ENCODE measurements at places on chromosomes 7 and 10.

DNA sequence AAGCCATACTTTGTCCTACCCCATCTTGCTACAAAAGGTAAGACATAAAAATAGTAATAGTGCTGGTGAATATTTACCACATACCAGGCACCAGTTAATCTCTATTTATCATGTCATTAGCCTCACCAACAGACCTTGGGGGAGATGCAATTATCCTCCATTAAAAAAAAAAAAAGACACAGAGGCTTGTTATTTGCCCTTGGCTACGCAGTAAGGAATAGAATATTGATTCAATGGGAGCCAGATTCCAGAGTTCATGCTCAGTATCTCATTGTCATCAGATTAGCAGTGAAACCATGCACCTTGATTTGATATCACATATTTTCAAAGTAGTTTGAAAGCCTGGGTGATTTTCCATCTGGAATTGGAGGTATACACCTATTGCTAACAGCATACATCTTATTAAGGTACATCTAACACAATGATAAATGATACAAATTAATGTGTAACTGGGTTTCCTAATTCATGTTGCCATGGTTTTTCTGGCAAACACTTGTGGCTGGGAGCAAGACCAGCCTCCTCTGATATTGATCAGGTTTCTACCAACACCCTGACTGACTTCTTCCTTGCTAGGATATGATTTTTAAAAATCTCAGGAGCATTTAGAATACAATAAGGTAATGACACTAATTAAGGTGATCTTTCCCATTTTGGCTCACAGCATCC, 67.1 kb upstream of the PRR15 start:
- no peak for DNase-seq

DNA sequence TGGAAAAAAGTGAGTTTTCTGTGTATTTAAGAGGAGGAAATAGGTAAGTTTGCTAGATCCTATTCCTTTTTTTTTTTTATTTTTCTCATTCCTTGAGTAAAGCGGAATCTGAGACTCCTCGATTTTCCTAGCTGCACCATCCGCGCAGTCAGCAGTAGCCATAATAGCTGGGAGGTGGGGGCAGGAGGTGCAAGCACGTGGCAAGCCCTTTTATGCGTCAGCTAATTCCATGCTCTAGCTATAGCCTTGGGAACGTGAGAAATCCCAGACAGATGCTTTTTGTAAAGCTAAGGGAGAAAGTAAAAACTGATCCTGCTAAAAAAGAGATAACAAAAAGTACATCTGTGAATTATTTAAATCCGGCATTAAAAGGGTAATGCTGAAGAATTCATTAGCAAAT, 33.2 kb upstream of the TPK1 start:
- no peak for DNase-seq

GRCh38 chr10:71434760-71435394, 38.2 kb downstream of the CDH23 start:
- DNase-seq: no peak

- no peak for DNase-seq
Observed at GRCh38 chr10:71044720-71045119, 156.4 kb upstream of the PCBD1 start.

- no peak for DNase-seq
Observed at GRCh38 chr7:90250601-90251303, 5.8 kb downstream of the CFAP69 start.

DNA sequence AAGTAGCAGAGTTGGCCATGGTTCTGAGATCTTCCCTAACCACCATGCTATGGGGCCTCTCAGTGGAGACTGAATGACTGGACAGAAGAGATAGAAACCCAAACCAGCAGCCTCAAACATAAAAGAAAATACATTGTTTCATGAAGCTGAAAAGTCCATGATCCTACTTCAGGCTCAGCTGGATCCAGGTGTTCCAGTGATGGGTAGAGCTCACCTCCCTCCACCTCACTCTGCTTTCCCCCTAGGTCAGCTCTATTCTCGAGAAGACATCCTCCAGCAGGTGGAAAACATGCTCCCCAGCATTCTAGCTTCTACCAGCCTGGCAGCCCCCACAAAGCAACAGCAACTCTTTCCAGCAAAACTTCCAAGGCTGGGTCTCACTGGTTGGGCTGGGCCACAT, 132.1 kb downstream of the OAT start:
- DNase-seq: no peak

DNA sequence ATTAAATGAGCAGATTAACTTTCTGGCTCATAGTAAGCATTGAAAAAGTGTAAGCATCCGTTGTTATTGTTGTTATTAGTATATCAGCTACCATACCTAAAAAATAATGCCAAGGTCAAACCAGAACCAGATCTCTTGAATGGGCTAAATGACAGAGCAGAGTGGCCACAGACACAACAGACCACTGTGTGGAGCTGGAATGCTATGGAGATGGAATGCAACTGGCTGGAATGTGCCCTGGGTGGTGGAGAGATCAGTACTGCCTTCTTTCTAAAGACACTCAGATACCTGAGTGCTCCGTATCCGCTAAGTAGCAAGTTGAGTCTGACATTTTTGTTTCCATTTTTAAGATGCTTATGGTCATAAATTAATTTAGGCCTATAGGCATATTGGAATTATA, 20.5 kb upstream of the DNAJB12 start:
- no peak for DNase-seq

DNA sequence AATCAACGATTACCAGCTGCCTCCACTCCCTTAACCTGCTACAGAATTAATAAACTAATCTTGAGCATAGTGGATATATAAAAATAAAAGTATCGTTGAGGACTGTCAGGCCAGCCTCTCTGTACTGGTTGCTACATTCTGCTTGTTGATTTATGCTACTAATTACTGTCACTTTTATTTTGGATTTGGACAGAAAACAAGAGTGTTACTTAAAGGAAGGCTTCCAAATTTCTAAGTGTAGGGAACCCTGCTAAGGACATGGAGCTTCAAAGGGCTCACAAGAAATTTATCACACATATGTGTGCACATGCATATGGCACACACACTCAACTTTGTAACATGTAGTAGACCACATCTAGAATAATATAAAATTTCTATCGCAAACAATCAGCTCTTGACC, 141.2 kb upstream of the ANKRD1 start:
- no peak for DNase-seq

DNA sequence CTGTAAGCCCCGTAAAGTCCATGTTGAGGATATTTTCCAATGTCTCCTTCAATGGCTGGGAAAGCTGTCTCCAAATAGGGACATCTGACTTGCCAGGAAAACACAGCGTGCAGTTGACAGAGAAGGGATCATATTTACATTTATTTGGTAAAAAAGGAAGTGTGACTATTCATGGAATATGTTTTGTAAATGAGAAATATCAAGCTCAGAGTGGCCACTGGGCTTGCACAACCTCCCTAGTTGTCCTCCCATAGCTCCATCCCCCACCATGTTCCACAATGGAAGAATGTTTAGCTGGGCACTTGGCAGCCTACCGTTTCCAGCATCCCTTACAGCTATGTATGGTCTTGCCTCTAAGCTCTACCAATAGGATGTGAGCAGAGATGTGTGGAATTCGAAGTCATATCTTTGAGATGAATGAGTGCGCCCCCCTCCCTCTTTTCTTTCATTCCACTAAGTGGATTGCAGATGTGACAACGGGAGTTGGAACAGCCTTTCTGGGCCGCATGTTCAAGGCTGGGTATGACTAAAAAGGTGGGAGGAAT, 306.6 kb upstream of the ZMIZ1 start:
- DNase-seq: no peak

DNA sequence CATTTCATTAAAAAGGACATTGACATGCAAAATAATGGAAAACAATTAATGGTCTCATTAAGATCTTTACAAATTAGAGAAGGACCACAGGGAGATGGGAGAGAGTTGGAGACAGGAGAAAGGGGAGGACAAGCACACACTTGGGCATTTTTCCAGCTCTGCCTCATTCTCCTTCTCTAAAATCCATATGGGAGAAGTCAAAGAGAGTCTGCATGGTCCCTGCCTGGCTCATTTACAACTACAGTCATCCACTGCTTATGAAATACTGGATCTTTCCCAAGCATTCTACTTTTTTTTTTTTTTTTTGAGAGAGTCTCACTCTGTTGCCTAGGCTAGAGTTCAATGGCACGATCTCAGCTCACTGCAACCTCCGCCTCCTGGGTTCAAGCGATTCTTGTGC, 518.9 kb upstream of the CELF2 start:
- no peak for DNase-seq

GRCh38 chr10:6999232-6999925, 411.5 kb downstream of the SFMBT2 start:
- DNase-seq: no peak

- peak; percentile 63 for DNase-seq
Observed at GRCh38 chr7:55415173-55415778, 50.1 kb downstream of the LANCL2 start.

DNA sequence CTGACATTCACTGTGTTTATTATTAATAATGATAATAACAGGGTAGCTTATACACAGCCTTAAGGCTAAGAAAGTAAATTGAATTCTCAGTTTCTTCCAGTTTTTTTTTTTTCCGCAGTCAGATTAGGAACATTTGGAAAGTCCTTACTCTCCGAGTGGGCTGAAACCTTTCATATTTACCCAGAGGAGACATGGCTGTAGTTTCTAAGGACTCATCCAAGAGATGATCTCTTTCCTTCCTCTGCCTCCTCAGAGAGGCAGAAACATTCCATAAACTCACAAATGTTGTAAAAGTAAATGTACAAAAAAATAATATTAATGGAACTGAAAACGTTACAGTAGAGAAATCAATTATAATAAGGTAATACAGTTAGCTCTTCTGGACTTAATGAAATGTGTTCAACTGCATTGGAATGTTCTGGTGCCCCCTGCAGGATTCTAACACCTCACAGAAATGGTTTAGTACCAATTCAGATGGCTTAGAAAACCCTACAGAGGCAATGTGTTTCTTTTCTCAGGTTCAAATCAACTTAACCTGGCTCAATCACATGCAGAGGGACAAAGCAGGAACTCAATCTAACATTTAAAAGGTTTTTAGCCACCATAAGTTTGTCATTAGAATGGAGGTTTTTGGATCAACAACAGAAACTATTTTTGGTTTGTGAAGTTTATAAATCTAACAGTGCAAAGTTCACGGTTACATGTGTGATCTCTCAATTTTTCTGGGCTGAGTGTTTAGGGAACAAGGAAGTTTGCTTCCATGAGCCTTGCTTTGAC, 71.7 kb downstream of the ICA1 start:
- DNase-seq: no peak

DNA sequence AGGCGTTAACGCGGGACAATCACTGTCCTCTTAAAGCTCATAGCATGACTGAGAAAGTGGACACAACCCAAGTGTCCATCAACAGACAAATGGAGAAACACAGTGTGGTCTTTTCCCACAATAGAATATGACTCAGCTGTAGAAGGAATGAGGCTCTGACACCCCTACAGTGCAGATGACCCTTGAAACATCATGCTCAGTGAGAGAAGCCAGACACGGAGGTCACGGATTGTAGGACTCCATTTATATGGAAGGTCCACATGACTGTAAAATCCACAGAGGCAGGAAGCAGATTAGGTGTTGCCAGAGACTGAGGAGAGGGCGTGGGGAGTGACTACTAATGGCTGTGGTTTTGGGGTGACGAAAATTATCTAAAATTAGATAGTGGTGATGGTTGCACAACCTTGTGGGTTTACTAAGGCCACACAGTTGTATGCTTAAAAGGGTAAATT, 6.1 kb upstream of the NCAPG2 start:
- DNase-seq: no peak

- DNase-seq: no peak
Observed at GRCh38 chr10:23777153-23777552, 338.3 kb downstream of the OTUD1 start.

DNA sequence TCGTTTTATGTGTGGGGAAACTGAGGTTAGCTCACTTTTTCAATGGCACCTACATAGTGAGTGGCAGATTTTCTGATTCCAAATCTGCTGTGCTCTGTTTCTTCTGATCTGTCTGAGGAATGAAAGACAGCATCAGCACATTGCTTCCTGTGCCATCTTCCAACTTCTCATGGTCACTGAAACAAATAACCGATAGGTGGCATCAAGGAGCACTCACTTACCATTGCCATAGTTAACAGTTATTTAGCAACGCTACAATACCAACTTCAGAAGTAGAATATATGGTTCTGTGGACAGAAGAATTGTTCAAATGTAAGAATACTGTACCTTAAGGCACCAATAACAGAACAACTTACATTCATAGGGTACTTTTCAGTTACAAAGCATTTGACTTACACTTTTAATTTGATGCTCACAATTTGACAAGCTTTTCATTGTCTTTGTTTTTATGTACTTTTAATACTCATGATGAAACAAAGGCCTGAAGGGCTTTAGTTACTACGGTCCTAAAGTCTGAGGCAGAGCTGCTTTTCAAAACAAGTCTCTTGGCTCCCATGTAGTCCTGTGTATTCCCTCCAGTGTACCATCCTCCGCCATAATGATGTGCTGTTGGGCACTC, 228.9 kb upstream of the TCF7L2 start:
- DNase-seq: no peak

DNA sequence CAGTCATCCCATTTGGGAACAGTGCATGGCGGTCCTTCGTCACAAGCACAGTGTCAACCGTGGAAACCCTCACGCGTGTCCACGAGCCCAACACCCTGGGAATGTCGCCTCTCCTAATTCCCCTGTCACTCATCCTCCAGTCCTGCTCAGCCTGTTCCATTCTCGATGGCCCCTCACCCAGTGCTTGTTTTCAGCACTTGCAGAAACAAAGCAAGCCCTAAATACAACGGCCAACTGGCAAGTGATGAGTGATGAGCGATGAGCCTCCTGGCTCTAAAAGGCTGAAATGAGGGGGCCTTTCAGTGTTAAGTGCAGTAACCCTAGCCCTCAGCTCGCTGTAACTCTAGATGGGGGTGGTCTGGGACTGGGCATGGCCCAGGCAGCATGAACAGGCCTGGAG, 22.6 kb downstream of the NKX2-3 start:
- no peak for DNase-seq

DNA sequence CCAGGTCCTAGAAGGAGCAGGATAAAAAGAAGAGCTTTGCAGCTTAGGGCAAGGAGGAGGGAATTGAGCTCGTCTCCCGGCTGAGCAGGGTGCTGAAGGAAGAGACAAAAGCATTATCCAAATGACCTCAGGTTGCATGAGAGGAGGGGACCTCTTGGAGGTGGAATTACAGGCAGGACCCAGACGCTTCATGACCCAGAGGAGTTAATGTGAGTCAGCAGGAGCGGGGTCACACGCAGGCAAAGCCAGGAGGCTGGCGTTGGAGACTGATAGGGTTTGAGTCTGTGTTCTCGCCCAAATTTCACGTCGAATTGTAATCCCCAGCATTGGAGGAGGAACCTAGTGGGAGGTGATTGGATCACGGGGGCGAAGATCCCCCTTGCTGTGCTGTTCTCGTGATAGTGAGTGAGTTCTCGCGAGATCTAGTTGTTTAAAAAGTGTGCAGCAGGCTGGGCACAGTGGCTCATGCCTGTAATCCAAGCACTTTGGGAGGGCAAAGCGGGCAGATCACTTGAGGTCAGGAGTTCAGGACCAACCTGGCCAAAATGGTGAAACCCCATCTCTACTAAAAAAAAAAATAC, 63.7 kb upstream of the AUTS2 start:
- no peak for DNase-seq

- no peak for DNase-seq
Observed at GRCh38 chr7:89605362-89605761, 548.9 kb upstream of the STEAP1 start.
